Lung microvascular endothelial cell (primary cell): ENCODE measurements at places on chromosomes 2 and 18. TPM values are rescaled to one million over a fixed set of nuclear protein-coding genes. Genes with fewer than 3 reads are reported as not detected.

DNA sequence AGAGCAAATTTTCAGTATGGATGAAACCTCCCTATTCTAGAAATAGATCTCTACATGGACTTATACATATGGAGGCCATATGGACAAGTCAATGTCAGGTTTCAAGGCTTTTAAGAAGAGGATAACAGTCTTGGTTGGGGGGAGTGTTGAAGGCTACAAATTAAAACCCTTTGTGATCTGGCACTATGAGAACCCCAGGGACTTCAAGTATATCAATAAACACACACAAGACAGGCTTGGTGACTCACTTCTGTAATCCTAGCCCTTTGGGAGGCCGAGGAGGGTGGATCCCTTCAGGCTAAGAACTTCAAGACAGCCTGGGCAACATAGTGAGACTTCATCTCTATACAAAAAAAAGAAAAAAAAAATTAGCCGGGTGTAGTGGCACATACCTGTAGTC lies 127.2 kb upstream of the SP5 start:
- no peak for DNase-seq

The EIF2AK3 gene
- 9.8 and 11.7 TPM in 2 replicates for total RNA-seq

The KCNG3 gene
- total RNA-seq: not detected in 2 replicates

- DNase-seq: no peak
Measured at GRCh38 chr2:119739580-119740255, 20.0 kb upstream of the PTPN4 start.

DNA sequence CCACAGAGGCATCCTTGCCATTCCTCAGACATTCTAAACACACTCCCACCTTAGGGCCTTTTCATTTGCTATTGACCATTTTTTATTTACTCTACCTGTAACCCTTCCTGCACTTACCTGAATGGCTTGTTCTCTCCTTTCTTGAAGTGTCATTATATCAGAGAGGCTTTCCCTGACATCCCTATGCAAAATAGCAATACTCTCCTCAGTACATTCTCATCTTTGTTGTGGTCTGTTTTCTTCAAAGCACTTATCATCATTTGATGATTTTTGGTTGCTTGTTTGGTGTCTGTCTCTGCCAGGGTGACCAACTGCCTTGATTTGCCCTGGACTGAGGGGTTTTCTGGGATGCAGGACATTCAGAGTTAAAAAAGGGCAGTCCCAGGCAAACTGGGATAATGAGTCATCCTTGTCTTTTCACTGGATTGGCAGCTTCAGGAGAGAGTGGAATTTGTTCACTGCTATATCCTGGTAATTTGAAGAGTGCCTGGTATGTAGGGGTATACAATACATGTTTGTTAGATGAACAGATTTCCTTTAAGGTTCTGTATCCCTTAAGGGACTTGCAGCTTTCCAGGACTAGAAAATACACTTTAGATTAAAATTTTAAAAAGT lies 102.4 kb downstream of the BABAM2 start:
- peak; percentile 33 for DNase-seq

The MROH2A gene
- not detected in 2 replicates for total RNA-seq

- peak; percentile 34 for DNase-seq
Measured at GRCh38 chr2:60925994-60926740, 44.8 kb downstream of the REL start.

GRCh38 chr2:241279413-241279812 lies 36.1 kb downstream of the HDLBP start:
- DNase-seq: no peak

The COLEC11 gene
- total RNA-seq: under 0.01 and 0.40 TPM in 2 replicates

The PRSS56 gene
- total RNA-seq: not detected in 2 replicates

- DNase-seq: no peak
Measured at GRCh38 chr18:49446481-49446880, 14.0 kb downstream of the DYM start.

GRCh38 chr2:3532941-3533340 lies 13.6 kb upstream of the ADI1 start:
- DNase-seq: no peak

- DNase-seq: no peak
Measured at GRCh38 chr2:120701499-120701898, 34.2 kb upstream of the GLI2 start.

The GPR55 gene
- total RNA-seq: not detected in 2 replicates

- no peak for DNase-seq
Measured at GRCh38 chr18:73714466-73714865, 433.2 kb downstream of the FBXO15 start.

DNA sequence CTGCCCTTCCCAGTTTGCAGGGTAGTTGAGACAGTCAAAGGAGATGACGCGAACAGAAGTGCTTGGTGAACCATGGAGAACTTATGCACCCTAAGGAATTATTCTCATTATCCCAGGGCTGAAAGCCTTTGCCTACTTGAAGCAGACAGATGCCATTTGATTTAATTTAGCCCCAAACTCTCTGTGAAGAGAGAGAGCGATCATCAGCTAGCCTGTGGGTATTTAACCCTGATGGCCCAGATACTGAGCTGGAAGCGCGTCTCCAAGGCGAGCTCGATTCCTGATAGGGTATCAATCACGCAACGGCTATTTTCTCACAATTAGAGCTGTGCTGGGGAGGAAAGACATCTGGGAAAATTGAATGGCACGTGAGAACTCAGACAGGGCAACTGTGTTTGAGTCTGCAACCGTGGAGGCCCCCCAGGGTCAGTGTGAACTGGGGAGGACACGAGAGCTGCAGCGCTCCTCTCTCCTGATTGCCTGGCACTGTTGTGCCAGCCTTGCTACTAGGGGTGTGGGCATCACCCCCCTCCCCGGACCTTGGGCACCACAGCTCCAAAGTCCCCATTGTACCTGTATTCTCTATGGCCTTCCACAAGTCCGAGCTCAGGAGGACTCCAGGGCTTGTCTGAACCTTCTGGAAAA lies 73.2 kb downstream of the CAPN13 start:
- DNase-seq: no peak

DNA sequence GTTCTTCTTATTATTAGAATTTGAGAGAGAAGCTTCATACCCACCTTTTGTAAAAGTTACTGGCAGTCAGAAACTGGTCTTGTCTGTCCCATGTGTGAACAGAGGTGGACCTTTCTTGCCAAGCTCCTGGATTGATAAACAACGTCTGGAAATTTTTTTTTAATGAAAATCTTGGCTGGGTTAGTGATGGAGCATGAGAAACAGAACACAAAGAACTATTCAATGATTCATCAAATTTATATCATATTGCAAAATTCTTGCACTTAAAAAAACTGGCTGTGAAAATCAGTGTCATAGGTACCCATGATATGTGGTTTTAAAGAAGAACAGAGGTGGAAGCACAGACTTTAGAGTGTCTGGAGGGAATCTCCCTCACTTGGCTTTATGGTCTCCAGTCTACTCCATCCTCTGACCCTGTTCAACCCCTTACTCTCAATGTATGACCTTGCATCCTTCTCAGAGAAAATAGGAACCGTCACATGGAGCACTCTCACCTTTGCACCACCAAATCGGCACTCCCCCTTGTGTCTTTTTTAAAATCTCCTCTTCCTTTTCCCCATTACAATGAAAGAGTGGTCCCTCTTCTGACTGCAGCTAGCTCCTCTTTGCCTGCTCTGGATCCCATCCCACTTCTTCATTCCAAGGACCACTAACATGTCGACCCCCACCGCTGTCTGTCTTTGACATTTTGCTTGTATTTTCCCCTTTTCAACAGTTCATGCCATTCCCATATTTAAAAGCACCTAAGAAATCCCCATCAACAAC lies 58.2 kb downstream of the COPS8 start:
- DNase-seq: no peak

DNA sequence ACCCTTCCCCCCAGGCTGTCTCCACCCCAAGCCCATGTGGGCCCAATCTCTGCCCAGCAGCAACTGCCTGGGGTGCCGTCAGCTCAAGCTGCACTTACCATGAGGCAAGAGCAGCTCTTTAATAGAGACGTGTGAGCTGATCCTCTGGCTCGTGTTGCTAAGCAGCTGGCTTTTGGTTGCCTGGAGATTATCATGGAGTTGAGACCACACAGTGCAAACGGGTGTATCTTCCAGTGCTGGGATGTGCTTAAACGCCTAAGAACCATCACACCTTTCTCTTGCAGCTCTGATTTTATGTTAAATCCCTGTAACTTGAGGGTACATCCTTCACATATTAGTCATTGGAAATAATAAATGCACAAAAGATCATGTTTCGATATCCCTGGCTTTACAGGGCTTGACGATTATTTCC lies 271.1 kb downstream of the PRKCE start:
- DNase-seq: no peak

GRCh38 chr2:147483911-147484310 lies 360.9 kb upstream of the ACVR2A start:
- no peak for DNase-seq

DNA sequence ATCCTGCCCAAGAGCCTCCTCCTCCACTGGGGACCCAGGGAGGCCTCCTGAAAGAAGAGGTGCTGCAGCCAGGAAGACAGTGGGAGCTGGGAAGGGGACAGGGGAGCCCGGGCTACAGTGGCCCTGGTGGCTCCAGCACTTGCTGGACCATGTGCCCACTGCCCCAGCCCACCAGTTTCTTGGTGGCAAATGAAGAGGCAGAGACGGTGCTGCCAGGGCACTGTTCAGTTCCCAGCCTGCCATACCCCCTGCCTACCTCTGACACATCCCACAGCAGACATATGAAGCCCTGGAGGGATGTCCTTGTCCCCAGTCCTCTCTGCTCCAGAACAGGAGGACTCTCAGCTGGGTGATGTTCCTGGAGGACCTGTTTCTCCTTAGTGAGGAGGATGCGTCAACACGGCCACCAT lies 3.7 kb downstream of the RAMP1 start:
- DNase-seq: no peak

The IL36B gene
- total RNA-seq: not detected in 2 replicates

The SKA1 gene
- total RNA-seq: 1.4 and 4.6 TPM in 2 replicates
